H9 (cell line): ENCODE measurements at places on chromosomes 5 and 9.
A peak's percentile ranks its signal among the peaks of the same experiment; 100 is the strongest.

DNA sequence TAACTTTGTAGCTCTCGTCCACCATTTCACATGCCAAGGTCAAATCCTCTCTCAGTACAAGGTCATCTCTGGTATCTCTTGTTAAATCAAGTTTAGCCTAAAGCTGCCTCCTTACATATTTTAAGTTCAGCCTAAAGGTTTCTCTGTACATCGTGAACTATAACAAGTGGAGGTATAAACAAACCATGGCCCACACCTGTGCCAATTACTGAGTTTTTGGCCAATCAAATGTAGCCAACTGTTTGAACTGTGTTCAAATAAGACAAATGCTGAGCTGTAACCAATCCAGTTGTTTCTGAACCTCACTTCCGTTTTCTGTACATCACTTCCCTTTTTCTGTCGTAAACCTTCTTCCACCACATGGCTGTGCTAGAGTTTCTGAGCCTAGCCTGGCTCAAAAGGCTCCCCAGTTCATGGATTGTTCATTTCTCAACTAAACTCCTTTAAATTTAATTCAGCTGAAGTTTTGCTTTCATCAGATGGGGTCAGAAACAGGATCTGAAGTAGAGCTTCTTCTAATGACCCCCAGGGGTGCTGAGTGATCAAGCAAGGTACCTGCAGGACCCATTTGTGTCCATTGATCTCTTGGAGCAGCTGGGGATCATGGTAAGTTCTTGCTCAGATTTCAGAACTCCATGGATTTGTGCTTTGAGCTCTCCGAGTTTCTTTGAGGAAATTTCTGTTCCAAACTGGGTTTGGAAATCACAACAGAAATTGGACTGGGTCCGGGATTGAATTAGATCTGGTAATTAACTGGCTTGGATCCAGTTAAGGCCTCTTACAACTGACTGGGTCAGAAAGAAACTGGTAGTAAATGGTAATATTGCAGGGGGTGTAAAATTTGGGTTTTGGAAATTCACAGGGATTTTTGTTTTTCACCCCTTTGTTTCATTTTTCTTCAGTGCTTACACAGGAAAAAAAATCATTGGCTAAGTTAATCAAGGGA lies 11.0 kb upstream of the NANS start:
- DNase-seq = no peak

GRCh38 chr9:107907255-107907654 lies 417.7 kb upstream of the KLF4 start:
- no peak for DNase-seq

- DNase-seq = no peak
Observed at GRCh38 chr5:95261437-95262175, 23.3 kb downstream of the MCTP1 start.

DNA sequence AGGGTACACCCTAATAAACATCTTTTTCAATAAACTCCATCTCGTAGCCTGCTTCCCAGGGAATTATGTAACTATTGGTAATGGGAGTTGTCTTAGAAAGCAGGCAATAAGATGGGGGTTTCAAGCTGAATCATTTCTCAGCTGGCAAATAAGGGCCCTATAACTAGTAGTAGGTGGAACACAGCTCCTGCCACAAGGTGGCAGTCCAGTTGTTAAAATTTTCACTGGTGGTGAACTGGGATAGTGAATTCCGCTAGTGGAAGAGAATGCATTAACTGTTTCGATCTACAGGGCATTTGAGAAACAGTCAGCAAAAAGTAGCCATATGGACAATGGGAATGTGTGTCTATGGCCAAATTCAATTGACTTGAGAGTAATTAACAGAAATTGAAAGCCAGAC lies 27.7 kb downstream of the PCDHB15 start:
- DNase-seq = peak; percentile 35

- no peak for DNase-seq
Observed at GRCh38 chr9:68750786-68751185, 45.7 kb downstream of the PIP5K1B start.

DNA sequence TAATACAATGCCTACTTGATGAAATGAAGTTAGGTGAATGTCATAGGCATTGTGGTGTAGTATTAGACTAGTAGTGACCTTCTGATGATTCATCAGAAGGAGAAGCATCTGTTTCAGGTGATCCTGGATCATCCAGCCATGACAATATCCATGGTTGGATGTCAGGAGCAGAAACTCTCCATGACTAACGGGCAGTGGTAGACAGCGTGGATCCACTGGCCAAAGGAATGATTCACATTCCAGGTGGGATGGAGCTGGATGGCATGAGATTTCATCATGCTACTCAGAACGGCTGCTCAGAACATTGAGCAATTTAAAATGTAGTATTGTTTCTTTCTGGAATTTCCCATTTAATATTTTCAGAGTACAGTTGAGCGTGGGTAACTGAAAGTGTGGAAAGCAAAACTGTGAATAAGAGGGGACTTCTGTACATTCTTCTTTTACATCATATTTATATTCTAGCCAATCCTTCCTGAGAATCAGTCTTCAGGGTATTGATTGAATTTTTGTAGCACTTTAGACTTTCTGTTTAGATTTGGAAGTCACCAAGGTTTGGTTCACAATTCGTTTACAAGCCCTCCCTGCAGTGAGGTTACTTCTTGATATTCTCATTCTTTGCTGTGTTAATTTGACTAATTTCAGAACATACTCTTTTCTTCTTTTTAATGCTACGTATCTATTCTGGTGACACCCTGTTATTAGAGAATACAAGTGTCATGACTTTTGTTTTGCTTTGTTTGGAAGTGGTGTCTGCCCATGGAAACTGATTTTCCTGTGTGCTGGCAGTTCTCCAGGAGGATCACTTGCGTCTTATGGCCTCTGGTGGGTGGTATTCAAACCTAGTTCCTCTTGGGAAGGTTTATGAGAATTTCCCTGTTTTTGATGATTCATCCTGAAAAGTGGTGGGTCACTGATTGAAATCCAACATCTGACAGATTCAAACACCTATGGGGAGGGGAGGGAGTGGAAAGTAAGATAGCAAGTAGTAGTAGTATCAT lies 12.2 kb upstream of the CLINT1 start:
- DNase-seq = no peak

DNA sequence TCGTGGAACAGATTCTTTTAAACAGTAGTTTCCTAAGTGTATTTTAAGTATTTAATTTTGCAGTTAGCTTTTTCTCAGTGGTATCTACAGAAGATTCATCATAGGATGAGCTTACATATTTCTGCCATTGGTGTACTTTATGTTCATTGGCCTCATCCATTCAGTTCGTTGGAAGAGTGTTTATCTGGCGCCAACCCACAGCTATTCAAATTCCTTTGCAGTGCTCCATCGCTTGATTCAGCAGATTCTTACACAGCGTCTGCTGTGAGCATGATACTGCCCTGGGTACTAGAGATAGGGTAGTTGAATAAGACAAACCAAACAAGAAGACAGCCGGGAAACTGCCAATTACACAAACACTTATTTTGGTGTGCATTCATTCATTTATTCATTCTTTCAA lies 55.1 kb downstream of the NUP214 start:
- DNase-seq = no peak

DNA sequence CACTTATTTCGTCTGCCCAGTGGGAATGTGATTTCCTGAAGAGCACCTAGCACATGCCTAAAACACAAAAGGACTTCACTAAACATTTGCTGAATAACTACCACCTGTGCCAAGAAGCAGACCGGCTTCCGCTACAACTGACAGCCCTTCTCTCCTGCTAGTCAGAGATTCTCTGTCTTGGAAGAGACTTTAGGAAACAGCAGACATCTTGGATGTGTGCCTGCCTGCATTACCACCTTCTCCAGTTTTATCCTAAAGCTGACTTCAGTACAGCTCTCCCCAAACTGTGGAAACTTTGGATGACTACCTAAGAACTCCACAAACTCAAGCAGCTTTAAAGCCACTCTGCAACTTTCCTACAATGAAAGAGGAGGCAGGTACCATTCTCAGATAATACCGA lies 116.5 kb upstream of the MAN2A1 start:
- no peak for DNase-seq
